ENCODE measurements at places on chromosomes 2 and 18.

DNA sequence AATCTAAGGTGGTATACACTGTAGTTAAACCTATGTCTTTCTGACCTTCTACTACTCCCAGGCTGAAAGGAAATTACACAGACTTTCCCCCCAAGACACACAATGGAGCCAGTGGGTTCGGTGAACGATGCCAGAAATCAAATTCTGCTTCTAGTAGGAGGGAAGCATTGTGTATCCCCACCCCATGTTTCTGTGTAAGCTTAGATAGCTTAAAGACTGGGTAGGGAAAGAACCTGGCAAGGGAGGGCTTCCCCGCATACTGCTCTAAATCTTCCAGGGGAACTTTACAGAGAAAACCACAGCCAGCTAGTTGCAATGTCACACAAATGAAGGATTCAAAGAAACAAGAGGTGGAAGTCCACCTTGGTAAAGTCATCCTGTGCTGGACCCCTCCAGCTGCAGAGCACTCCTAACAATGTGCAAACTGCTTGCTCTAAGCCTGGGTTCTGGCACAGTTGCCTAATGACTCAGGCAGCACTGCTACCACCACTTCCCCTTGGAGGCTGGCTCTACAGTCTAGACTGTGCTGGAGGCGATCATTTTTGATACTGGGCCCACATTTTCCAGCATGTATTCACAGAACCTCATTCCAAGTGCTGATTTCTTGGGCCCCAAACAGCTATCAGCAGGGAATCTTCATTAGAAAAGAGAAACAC, 47.5 kb downstream of the TRIB2 start:
- DNase-seq = no peak

DNA sequence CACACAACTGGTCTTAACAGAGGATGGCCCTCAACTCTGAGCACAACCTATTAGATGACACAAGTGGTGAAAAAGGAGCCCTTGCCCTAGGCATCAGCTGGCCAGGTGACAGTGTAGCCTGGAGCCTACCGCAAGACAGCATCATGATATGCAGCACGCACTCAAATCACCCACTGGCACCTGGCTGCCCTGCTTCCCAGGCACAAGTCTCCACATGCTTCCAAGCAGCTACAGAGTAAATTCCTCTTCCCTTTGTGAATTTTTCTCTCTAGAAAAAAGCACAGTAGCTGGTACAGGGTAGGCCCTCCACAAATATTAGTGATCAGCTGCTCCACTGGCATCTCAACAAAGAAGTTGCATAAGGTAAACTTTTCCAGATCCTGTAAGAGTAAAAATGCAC, 6.0 kb downstream of the FBXO15 start:
- DNase-seq = no peak

DNA sequence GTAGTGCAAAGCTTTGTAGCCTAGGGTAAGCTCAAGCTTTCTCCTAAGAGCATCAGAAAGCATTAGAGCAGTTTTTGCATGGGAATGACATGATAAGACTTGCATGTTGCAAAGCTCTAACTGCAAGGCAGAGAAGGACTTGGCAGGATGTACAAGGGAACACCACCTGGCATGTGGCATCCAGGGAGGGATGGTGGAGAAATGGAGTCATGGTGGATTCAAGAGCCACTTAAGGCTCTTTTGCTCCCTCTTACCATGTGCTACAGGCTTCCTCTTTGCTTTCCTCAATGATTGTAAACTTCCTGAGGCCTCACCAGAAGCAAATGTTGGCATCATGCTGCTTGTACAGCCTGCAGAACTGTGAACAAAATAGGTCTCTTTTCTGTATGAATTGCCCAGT, 266.0 kb downstream of the GLI2 start:
- DNase-seq = no peak

DNA sequence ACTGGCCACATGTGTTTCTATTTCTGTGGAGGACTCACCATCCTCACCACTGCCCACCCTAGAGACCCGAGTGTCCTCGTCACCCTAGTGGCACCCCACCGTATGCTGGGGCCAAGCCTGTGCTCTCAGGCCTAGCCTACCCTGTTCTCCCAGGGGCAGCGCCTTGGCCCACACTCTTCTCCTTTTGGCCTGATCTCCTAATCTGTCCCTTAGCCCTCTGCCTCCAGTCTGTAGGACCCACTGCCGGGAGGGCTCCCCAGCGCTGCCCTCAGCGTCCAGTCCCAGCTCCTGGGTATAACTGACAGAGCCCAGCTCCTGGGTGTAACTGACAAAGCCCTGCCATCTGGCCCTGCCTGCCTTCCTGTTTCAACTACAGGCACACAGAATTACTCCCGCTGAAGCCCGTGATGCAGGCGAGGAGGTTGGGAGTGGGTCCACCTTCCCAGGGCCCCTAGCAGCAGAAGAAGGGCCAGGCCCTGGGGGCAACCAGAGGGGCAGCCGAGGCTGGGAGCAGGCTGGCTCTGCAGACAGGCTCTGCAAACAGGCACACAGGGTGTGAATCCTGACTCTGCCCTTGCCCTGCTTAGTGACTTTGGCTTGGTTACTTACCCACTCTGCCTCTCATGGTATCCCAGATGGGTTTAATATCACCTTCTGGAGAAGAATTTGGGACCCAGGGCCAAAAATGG, 25.6 kb upstream of the PTMA start:
- peak; percentile 37 for DNase-seq

DNA sequence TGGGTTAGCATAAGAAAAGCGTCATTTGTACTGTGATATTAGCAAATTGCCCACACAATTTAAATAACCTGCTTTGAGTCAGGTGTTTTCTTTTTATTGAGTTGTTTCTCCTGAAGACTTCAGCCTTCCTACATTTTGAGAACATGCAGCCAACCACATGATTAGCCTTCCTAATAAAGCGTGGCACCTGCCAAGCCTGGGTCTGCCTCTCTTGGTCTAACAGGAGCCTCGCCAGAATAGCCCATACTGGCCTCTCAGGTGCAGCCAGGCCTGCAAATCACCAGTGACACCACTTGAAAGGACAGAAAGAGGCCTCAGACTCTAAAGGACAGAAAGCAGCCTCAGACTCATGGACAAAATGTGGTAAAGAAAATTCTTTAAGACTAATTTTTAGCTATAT, 653.8 kb downstream of the BCL11A start:
- no peak for DNase-seq

- DNase-seq = no peak
Measured at GRCh38 chr2:238995634-238996033, 147.7 kb downstream of the TWIST2 start.

GRCh38 chr18:58772161-58772560, 92.5 kb upstream of the ZNF532 start:
- no peak for DNase-seq

- DNase-seq = peak; percentile 30
Measured at GRCh38 chr2:64105670-64106461, 38.4 kb downstream of the PELI1 start.

DNA sequence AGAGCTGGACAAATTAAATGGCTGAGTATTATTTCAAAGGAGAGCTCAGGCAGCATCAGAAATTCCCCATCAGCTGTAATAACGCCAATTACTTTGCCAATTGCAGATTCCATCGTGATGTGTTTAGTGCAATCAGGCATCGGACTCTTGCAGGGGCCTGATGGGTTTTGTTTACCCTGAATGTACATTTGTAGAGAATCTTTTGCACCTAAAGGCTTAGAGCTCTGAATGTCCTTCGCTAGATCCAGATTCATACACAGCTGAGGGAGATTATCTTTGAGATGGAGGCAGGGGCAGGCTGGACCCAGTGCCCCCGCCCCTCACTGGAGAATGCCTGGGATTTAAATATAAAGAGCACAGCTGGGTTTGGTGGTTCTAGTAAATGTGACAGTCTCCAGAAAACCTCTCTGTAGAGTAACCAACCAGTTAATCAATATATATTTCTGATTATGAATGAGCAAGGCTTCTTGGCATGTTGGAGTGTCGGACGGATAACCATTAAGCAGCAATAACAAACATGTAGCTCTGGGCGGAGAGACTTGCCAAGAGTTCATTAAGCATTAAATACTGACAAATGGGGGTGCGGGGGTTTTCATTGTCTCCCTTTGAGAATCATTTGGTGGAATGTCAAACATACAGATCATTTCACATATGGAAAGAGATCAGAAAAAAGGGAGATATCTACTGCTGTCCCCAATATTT, 200.9 kb downstream of the SETBP1 start:
- DNase-seq = no peak

DNA sequence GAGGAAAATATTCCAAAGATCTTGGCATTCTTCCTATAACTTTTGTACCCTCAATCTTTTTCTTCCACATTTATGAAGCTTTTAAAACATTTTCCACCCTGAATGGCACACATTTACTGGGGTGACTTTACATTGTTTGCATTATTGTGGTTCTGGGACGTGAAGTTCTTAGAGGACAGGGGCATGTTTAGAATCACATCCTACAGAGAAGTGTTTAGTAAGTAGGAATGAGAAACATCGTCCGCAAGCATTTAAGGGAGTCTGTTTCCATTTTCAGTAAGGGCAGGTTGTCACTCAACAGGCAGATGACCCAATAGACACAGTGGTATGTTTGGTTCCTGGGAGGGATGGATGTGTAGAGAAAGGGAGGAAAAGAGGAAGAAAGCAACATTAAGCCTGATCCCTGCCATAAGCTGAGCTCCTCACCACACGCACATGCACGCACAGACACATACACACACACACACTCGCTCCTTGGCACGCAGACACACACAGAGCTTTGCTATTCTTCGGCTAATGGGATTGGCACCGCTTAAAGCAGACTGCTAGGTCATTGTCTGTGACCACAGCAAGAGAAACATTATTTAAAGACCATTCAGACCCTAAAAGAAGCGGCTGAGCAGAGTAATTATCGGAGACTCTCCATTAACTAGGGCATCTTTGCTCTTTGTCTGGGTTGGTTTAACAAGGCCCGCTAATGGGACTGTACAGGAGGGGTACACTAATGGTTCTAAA, 14.2 kb upstream of the PLEKHM3 start:
- no peak for DNase-seq

DNA sequence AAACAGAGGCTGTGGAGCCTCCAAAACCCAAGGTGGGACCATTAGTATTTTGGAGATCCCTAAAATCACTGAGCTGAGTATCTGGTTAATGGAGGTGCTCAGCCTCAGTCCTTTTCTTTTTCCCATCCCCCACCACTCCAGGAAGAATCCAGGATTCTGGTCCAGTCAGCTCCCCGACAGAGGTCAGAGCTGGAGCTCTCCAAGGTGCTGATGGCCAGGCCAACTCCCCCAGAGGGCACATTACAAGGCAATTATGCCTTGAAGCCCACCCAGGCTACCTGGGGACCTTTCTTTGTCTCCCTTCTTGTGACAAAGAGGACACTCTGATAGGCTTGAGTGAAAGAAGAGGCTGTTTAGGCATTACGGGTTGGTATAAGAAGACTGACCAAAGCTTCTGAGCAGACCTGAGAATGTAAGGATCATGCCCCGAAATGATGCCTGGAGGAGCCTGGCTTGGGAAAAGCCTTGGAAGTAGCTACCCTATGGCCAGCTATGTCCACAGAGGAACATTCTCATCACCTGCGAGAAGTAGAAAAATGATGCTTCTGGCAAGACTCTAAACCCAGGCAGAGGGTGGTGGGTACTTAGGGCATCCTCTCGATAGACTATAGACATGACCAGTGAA, 102.5 kb upstream of the LDAH start:
- peak; percentile 26 for DNase-seq

GRCh38 chr2:112345030-112346027, 69.9 kb downstream of the ZC3H6 start:
- DNase-seq = no peak

GRCh38 chr2:213544940-213545339, 260.7 kb downstream of the SPAG16 start:
- DNase-seq = no peak

- DNase-seq = no peak
Measured at GRCh38 chr18:27666016-27666415, 480.9 kb upstream of the CHST9 start.

DNA sequence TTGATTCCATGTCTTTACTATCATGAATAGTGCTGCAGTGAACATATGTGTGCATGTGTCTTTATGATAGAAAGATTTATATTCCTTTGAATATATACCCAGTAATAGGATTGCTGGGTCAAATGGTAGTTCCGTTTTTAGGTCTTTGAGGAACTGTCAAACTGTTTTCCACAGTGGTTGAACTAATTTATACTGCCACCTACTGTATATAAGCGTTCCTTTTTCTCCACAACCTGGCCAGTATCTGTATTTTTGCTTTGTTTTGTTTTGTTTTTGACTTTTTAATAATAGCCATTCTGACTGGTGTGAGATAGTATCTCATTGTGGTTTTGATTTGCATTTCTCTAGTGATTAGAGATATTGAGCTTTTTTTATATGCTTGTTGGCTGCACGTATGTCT, 641.6 kb downstream of the SUCLG1 start:
- DNase-seq = no peak

DNA sequence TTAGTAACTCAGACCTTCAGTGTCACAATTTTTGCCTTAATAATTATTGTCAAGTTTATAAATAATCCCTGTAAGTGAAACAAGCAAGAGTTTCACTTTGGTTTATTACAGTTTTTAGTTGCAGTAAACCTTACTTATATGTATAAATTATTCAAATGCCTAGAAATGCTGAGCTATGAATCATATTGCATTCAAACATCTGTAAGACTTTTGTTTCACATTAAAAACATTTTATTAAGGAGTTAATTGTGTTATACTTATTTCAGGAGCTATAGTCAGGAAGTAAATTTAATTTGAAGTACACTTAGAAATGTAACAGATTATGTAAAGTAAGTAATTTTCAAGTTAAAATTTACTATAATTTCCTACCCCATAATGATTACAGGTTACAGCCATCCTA, 3.9 kb upstream of the ETAA1 start:
- DNase-seq = no peak

GRCh38 chr2:43212931-43213330, 13.5 kb downstream of the ZFP36L2 start:
- no peak for DNase-seq

DNA sequence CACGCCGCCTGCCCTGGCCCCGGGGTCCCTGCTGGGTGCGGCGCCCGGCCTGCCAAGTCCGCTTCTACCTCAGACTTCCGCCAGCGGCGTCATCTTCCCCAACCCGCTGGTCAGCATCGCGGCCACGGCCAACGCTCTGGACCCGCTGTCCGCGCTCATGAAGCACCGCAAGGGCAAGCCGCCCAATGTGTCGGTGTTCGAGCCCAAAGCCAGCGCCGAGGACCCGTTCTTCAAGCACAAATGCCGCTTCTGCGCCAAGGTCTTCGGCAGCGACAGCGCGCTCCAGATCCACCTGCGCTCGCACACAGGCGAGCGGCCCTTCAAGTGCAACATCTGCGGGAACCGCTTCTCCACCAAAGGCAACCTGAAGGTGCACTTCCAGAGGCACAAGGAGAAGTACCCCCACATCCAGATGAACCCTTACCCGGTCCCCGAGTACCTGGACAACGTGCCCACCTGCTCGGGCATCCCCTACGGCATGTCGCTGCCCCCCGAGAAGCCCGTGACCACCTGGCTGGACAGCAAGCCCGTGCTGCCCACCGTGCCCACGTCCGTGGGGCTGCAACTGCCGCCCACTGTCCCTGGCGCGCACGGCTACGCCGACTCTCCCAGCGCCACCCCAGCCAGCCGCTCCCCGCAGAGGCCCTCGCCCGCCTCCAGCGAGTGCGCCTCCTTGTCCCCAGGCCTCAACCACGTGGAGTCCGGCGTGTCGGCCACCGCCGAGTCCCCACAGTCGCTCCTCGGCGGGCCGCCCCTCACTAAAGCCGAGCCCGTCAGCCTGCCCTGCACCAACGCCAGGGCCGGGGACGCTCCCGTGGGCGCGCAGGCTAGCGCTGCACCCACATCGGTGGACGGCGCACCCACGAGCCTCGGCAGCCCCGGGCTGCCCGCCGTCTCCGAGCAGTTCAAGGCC, 13.7 kb downstream of the SALL3 start:
- DNase-seq = no peak

- no peak for DNase-seq
Measured at GRCh38 chr18:60017371-60017770, 117.6 kb downstream of the PMAIP1 start.

- DNase-seq = no peak
Measured at GRCh38 chr2:20411361-20411894, 35.4 kb upstream of the RHOB start.

All from right kidney (tissue), 9 donors.